ENCODE measurements at places on chromosomes 7 and 10. TPM values are rescaled to one million over a fixed set of nuclear protein-coding genes. Genes with fewer than 3 reads are reported as not detected.

DNA sequence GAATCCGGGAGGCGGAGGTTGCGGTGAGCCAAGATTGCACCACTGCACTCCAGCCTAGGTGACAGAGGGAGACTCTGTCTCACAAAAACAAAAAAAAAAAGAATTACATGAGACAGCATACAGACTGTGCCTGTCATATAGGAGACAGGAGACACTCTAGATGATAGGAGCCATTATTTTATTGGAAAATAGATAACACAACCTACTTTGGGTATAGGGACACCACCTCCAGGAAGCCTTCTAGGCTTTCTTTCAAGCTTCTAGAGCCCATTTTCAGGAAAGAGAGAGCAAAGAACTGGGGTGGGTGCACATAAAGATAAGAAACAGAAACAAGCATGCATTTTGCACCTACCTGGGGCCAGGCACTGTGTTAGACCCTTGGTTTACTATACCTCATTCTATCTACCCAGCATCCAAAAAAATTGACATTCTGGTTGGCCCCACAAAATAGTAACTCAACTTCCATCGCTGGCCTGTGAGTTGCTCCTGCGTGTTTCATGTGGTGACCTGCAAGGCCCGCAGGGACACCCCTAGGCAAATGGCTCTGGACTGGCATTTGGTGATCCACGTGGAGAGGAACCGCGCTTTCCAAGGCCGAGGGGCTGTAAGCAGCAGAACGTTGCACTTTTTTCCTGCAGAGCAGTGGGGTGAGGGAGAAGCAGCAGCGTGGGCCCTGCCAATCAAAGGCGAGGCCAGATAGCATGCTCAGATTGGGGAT is 57.1 kb upstream of the CACUL1 start:
- H3K27me3 ChIP-seq, result no peaks in the 10 kb centered on the region
- no peak overlapping the region for H3K4me3 ChIP-seq
- H3K27ac ChIP-seq, result no peak overlapping the region
- H3K36me3 ChIP-seq, result no peaks in the 10 kb centered on the region
- no peak for DNase-seq

- H3K4me3 ChIP-seq, result no peak overlapping the region
- H3K4me1 ChIP-seq, result no peaks in the 10 kb centered on the region
- no peaks in the 10 kb centered on the region for H3K36me3 ChIP-seq
- no peaks in the 10 kb centered on the region for H3K27me3 ChIP-seq
- no peak overlapping the region for H3K27ac ChIP-seq
Observed at GRCh38 chr10:96789571-96790108, 42.5 kb upstream of the LCOR start.

DNA sequence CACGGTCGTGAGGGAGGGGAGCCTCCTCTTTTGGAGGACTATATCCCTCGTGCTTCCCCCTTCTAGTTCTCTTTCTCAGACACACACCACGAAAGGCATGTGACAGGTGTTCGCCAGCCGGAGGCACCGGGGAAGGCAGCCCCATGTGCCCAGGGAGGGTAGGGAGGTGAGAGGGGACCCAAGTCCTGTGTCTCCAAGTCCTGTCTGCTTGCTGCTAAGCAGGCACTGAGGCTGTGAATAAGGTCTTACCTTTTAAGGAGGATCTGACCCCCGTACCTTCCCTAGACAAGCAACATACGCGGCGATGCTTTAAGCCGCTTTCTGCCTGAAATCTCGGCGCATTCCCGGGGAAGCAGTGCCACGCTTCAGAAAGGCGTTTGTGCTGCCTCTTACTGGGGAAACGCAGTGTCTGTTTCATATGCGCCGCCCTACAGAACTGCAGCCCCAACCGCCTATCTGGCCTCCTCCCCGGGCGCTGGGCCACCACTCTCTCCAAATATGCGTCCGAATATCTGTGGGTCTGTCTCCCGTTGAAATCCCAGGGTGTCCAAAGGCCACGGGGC is 770 bp downstream of the PLXNA4 start:
- no peak overlapping the region for H3K27ac ChIP-seq
- DNase-seq, result peak; percentile 68
- H3K4me1 ChIP-seq, result peaks cover 12% of the 10 kb centered on the region
- peaks cover 56% of the 10 kb centered on the region for H3K27me3 ChIP-seq

DNA sequence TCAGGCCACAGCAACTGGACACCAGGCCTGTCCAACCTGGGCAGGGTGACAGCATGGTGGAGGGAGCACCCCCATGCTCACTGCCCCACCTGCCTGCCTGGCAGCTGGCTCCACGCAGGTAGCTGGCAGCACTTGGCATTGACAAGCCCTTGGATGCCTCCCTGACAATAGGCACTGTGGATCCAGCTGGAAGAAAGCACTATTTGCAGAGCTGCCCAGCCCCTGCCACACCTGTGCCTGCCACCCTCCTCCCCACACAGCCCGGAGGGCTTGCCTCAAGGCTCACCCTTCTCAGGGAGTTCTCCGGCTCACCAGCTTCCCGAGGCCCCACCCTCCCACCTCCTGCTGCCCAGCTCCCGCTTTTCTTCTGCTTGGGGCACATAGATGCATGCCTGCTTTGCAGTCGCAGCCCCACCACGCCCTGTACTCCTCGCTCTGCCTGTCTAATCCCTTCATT is 160.1 kb downstream of the NEURL1 start:
- H3K27me3 ChIP-seq, result no peaks in the 10 kb centered on the region
- peaks cover 58% of the 10 kb centered on the region for H3K4me1 ChIP-seq
- no peak for DNase-seq

DNA sequence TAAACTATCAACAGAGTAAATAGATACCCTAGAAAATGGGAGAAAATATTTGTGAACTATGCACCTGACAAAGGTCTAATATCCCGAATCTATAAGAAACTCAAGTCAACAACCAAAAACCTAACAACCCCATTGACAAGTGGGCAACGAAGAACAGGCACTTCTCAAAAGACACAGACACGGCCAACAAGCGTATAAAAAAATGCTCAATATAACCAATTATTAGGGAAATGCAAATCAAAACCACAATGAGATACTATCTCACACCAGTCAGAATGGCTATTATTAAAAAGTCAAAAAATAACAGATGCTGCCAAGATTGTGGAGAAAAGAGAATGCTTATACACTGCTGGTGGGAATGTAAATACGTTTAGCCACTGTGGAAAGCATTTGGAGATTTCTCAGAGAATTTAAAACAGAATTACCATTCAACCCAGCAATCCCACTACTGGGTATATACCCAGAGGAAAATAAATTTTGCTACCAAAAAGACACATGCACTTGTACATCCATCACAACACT is 63.2 kb upstream of the CAV2 start:
- no peaks in the 10 kb centered on the region for H3K27me3 ChIP-seq
- no peak overlapping the region for H3K27ac ChIP-seq
- no peak for DNase-seq
- no peaks in the 10 kb centered on the region for H3K36me3 ChIP-seq
- H3K4me1 ChIP-seq, result peaks cover 7% of the 10 kb centered on the region

DNA sequence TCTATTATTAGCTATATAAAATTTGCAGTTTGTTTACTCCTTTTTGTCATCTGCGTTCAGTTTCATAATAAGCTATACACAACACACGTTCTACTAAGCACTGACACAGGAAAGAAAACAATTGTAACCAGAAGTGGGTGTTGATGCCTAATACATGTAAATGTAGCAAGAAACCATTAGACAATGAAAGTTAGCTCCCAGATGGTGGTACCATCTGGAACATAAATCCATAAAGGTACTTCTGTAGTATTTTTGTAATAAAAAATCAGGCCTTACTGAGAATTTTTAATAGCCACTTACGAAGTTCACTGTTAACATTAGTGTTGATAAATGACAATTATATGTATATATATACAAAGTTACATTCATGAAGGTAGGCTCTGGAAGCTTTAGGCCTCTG is 194.7 kb downstream of the KCND2 start:
- no peak for DNase-seq
- no peaks in the 10 kb centered on the region for H3K36me3 ChIP-seq
- H3K4me3 ChIP-seq, result no peak overlapping the region
- no peaks in the 10 kb centered on the region for H3K4me1 ChIP-seq
- H3K27ac ChIP-seq, result no peak overlapping the region
- H3K27me3 ChIP-seq, result no peaks in the 10 kb centered on the region

- peak overlapping the region; percentile 58 for H3K4me3 ChIP-seq
- no peaks in the 10 kb centered on the region for H3K4me1 ChIP-seq
- no peaks in the 10 kb centered on the region for H3K36me3 ChIP-seq
- H3K27me3 ChIP-seq, result no peaks in the 10 kb centered on the region
- peak; percentile 75 for DNase-seq
- H3K27ac ChIP-seq, result no peak overlapping the region
Observed at GRCh38 chr10:12264204-12264940, 68.4 kb downstream of the CDC123 start.

DNA sequence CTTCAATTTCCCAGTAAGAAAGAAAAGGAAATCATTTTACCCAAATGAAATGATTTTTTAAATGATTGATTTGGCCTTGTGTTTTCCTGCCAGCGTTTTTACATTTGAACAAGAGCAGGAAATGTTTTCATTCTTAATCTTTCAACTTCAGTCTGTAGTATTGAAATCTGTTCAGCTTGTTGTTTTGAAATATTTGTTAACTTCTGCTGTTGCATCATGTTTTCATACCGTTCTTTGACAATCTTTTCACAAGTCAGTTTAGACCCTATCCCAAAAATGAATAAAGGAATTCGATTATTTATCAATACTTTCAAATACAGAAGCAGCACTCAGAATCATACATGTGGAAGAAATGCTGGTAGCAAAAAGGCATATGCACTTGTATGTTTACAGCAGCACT is 8.1 kb downstream of the SFR1 start:
- no peaks in the 10 kb centered on the region for H3K27me3 ChIP-seq
- no peaks in the 10 kb centered on the region for H3K4me1 ChIP-seq
- no peak for DNase-seq

GRCh38 chr7:74572301-74572979 is 85.1 kb upstream of the GTF2I start:
- H3K4me1 ChIP-seq, result no peaks in the 10 kb centered on the region
- H3K4me3 ChIP-seq, result no peak overlapping the region
- peak overlapping the region; percentile 30 for H3K27ac ChIP-seq
- H3K36me3 ChIP-seq, result peaks cover 5% of the 10 kb centered on the region
- no peak for DNase-seq

DNA sequence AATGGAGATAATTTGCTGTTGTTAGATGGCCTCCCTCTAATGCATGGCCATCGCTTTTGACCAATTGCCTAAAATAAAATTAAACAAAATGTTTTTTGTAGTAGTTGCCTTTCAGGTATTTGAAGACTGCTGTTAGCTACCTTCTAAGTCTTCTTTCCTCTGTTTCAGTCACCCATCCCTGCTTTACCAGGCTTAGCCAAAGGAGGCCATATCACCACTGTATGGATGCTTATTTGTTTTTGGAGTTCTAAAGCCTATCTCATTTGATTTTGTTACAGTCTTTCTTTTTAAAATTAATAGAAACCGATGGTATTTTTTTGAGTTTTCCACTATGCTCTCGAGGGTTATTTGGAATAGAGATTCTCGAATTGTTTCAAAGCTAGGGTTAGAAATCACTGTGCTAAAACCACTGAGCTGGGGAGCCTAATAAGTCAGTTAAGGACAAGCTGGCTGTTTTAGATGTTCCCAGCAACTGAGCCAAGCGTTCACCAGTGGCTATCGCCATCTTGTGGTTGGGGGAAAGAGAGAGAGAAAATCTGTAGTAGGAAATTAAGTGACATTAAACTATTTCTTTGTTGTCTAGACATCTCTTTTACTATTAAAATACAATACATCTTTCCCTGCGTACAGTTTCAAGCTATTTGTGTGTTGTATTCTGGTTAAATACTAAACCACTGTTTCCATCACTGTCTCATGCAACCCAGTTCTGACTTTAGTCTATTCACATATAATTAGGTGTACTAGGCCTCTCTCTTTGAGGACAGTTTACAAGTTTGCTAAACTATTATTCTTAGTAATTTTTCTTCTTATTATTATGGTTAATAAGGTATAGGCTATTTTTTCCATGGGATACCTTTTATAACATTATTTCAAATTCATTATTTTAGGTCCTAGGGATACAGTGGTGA is 52.2 kb downstream of the GPR158 start:
- no peaks in the 10 kb centered on the region for H3K27me3 ChIP-seq
- H3K36me3 ChIP-seq, result no peaks in the 10 kb centered on the region
- H3K4me3 ChIP-seq, result no peak overlapping the region

The RARRES2 gene
- total RNA-seq, result 17.9 TPM

The GCK gene
- total RNA-seq, result not detected

The ADGRA1 gene
- total RNA-seq, result 0.84 TPM

The ABCC2 gene
- 0.78 TPM for total RNA-seq

The PCLO gene
- total RNA-seq, result 0.46 TPM

The BRAF gene
- total RNA-seq, result 19.3 TPM

The FAM237B gene
- total RNA-seq, result not detected

All from psoas muscle (tissue), 8 donors.